Kidney epithelial cell (primary cell): ENCODE measurements at places on chromosomes 12 and 14. TPM values are rescaled to one million over a fixed set of nuclear protein-coding genes. Genes with fewer than 3 reads are reported as not detected.

Gene SLC38A4
- total RNA-seq: not detected in 2 replicates

Gene CD163
- total RNA-seq: 0.25 and 3.1 TPM in 2 replicates

Gene GLIPR1L1
- not detected in 2 replicates for total RNA-seq

Gene ALX1
- 0.21 and 0.54 TPM in 2 replicates for total RNA-seq

Gene IFI27L2
- total RNA-seq: 81.0 and 155 TPM in 2 replicates

Gene BRI3BP
- total RNA-seq: 6.0 and 7.3 TPM in 2 replicates
